CD14-positive monocyte (primary cell): ENCODE measurements at places on chromosomes 5 and 9. TPM values are rescaled to one million over a fixed set of nuclear protein-coding genes. Genes with fewer than 3 reads are reported as not detected.

SMIM33 gene
- not detected in 2 replicates for polyA plus RNA-seq

PLAC8L1 gene
- polyA plus RNA-seq: not detected in 2 replicates

DNA sequence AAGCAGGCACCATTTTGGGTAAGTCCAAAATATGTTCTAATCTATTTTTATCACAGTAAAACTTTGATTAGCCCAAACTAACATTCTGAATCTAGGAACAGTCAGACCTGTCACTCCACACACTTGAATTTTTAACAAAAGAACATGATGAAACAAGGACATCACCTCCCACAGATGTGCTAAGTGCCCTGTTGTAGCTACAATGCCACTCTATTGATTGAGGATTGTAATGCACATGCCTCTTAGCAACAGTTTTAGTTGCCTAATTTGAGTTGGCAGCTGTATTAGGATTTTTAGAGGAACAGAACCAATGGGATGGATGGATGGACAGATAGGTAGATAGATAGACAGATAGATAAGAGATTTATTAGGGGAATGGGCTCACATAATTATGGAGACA, 20.3 kb upstream of the RNF20 start:
- no peak overlapping the region for H3K4me3 ChIP-seq
- H3K27ac ChIP-seq: no peak overlapping the region
- no peaks in the 10 kb centered on the region for H3K4me1 ChIP-seq
- no peak for DNase-seq

S1PR3 gene
- 30.6 TPM for polyA plus RNA-seq

DNA sequence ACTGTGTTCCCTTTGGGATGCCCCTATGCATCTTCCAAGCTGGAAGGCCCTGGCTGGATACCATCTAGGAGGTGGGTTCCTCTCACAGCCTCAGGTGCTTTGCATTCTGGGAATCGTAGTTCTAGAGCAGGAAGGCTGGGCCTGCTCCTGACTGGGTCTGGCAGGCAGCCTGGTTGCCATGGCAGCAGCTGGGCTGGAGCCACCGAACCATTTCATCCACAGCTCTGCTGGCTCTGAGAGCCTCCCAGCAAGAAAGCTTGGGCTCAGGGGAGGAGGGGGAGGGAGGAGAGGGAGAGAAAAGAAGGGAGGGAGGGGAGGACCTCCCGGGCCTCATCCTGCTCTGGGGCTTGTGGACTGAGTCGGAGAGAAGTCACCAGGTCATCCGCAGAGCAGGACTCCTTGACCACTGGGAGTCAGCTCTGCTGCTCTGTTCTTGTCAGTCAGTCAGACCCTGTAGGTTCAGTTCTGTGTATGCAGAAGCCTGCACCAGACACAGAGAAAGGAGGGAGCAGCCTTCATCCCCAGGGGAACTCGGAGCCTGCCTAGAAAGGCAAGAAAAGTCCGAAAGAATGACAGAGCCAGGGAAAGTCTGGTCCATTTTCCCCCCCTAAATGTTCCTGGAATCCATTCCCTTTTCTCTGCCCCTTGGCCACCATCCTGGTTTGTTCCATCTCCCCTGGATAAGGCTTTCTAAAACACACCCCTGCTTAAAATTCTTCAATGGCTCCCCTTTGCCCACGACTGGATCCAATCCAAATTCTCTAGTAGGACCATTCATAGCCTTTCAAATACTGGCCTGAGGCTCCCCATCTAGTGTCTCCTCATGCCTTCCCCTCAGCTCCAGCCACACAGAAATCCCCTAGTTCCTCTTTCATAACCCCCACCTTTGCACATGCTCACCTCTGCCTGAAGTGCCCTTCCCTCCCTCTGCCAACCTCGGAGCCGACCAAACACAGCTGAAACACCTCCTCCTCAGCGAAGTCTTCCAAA, 65.4 kb upstream of the ARAP3 start:
- H3K4me1 ChIP-seq: no peaks in the 10 kb centered on the region
- no peaks in the 10 kb centered on the region for H3K36me3 ChIP-seq
- no peak overlapping the region for H3K27ac ChIP-seq
- H3K27me3 ChIP-seq: peaks cover 8% of the 10 kb centered on the region
- no peak overlapping the region for H3K4me3 ChIP-seq

CDC14B gene
- polyA plus RNA-seq: 0.44 TPM

CDC20B gene
- polyA plus RNA-seq: not detected

DNA sequence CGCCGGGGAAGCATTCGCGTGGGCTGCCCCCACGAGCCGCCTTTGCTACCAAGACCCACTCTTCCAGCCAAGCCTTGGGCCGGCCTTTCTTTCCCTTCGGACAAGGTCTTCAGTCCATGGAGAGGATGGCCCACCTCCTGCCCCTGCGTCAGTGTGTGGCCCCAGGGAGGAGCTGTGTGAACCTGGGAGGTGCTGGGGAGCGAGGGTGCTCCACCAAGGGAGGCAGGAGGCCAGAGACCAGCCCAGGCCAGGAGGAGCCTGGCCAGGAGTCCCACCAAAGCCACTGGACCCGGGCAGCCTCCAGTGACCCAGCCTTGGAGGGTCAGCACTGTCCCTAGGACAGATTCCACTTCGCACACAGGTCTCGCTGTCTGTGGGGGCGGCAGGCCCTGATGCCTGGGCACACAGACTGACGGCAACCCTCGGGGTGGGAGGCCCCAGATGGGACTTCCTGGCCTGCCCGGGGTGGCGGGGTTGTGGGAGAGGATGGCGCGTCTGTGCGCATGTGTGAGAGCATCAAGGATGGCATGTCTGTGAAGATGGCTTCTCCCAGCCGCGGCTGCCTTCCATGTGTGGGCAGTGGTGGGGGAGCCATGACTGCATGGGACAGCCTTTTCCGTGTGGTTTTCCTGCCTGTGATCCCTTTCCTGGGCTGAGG, 113.3 kb upstream of the LPCAT1 start:
- no peak overlapping the region for H3K4me3 ChIP-seq
- H3K4me1 ChIP-seq: peaks cover 5% of the 10 kb centered on the region
- H3K27me3 ChIP-seq: peaks cover 8% of the 10 kb centered on the region
- no peak overlapping the region for H3K27ac ChIP-seq
- no peaks in the 10 kb centered on the region for H3K36me3 ChIP-seq

SLC45A2 gene
- not detected for polyA plus RNA-seq

SETX gene
- polyA plus RNA-seq: 13.5 and 24.2 TPM in 2 replicates

DNA sequence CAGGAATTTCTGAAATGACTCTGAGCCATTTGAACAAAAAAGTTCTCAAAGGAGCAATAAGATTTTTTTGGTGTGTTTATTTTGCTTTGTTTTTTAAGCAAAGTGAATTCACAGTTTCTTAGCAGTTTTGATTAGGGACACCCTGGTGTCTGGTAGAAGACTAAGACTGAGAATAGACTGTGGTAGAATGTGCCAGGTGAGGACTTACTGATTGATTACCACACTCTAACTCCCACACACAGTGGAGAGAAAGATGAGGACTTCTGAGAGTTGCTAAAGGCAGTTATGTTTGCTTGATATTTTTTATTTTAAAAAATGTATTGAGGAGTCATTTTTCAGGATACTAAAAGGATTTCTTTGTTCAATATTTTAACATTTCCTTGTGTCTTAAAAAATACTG, 175.1 kb downstream of the CD180 start:
- no peak overlapping the region for H3K27ac ChIP-seq
- no peak for DNase-seq
- H3K27me3 ChIP-seq: no peaks in the 10 kb centered on the region
- no peak overlapping the region for H3K4me3 ChIP-seq

PPIC gene
- not detected for polyA plus RNA-seq

BHMT gene
- not detected in 2 replicates for polyA plus RNA-seq

DNA sequence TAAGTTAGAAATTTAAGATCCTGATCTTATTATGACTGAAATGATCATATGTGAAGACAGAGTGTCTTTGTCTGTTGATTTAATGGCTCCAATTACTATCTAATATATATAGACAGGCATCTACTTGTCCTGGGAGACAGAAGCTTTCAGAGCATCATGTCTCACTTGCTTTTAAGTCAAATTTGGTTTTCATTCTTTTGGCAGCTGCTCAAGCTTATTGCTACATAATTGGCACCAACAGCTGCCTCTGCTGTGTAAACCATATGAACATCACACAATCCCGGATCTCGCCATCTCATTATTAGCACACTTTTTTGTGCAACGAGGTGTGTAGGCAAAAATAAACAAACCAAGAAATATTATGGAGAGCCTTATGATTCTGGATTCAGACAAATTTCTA, 1717.9 kb downstream of the EFNA5 start:
- no peak for DNase-seq
- no peak overlapping the region for H3K27ac ChIP-seq
- H3K4me3 ChIP-seq: no peak overlapping the region
- H3K36me3 ChIP-seq: no peaks in the 10 kb centered on the region
- H3K4me1 ChIP-seq: no peaks in the 10 kb centered on the region
- no peaks in the 10 kb centered on the region for H3K27me3 ChIP-seq

TTLL11 gene
- polyA plus RNA-seq: 3.2 and 3.5 TPM in 2 replicates

AFAP1L1 gene
- polyA plus RNA-seq: not detected

- H3K4me1 ChIP-seq: no peaks in the 10 kb centered on the region
- H3K27me3 ChIP-seq: no peaks in the 10 kb centered on the region
- H3K36me3 ChIP-seq: no peaks in the 10 kb centered on the region
- no peak overlapping the region for H3K4me3 ChIP-seq
Measured at GRCh38 chr5:170818232-170818631, 34.7 kb downstream of the GABRP start.

DNA sequence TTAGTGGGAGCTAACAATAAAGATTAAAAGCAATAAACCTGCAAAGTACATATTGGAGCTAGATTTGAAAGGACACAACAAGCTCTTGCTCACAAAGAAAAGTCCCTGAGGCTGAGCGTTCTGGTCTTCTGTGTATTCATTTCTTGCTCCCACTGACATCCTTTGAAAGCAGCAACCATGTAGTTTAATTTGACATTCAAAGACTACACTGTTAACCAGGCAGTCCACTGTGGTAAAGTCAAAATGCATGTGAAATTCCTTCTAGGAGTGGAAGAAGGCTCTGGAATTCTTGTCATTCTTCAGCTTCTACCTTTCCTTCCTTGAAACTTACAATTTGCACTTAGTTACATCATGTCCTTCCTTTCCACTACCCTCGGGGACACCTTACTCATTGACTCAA, 480.7 kb downstream of the CSNK1G3 start:
- no peaks in the 10 kb centered on the region for H3K4me1 ChIP-seq
- H3K27me3 ChIP-seq: no peaks in the 10 kb centered on the region
- no peak overlapping the region for H3K27ac ChIP-seq
- DNase-seq: no peak
- H3K36me3 ChIP-seq: no peaks in the 10 kb centered on the region

SPINK1 gene
- not detected in 2 replicates for polyA plus RNA-seq

GRCh38 chr5:15604986-15605385, 105.0 kb downstream of the FBXL7 start:
- H3K36me3 ChIP-seq: no peaks in the 10 kb centered on the region
- no peaks in the 10 kb centered on the region for H3K4me1 ChIP-seq
- H3K27me3 ChIP-seq: no peaks in the 10 kb centered on the region
- H3K27ac ChIP-seq: no peak overlapping the region
- H3K4me3 ChIP-seq: no peak overlapping the region
- no peak for DNase-seq

DNA sequence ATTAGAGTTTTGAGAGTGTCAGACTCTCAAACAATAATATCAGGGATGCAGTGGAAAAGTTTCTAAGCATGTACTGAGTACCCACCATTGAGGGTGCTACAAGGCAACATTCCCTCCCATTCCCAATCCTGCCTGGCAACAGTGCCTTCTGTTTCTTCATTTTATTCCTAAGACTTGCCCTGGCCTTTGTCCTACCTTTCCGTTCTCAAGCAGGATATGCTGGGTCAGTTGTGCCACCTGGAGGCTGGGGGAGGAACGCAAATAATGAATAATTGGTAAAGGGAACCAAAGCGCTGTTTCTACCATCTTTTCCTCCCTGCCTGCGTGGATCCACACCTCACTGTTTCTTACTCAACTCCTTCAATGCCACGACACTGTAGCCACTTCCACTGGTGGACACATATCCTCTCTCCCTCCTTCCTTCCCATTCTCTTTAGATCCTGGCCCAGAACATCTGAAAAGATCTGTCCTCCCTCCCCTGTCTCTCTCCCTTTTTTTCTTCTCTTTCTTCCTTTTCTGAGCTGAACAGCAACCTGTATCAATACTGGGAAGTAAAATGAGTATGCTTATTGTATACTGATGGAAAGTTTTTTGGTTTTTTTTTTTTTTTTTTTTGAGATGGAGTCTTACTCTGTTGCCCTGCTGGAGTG, 149.5 kb downstream of the C9orf152 start:
- H3K36me3 ChIP-seq: no peaks in the 10 kb centered on the region
- H3K4me1 ChIP-seq: peaks cover 4% of the 10 kb centered on the region
- H3K27ac ChIP-seq: no peak overlapping the region
- no peaks in the 10 kb centered on the region for H3K27me3 ChIP-seq

DNA sequence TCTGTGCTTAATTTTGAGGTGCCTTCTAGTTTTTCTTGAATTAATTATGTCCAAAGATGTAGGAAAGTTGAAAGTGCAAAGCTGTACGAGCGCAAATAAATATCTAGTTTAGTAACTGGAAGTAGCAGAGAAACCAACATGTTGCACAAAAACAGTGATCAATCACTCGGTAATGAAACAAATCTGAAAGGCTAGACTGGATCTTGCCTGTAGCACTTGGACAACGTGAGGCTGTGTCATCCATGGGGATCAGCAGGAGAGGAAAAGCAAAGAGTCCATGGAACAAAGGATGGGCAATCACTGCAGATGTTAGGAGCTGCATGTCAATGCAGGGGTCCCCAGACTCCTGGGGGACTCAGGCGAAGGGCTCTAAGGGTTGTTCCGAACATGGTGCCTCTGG, 424.2 kb downstream of the IRX1 start:
- H3K4me3 ChIP-seq: no peak overlapping the region
- H3K27ac ChIP-seq: no peak overlapping the region
- DNase-seq: no peak
- no peaks in the 10 kb centered on the region for H3K36me3 ChIP-seq
- no peaks in the 10 kb centered on the region for H3K4me1 ChIP-seq

DNA sequence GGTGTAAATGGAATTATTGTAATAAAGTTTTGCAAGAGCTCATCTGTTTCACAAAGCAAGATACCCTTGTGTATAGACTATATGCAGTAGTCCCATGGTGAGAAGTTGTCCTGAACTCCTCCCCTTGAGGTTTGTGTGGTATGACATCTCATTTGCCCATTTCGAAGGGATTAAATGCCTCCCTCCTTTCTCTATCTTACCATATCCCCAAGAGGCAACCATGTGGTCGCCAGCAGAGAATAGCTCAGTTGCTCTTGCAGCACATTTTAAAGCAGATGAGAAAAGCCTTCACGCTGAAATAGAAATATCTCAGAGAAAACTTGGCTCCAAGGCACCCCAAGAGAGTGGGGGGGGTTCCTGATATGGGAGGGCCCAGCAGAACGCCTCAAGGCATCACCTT, 4.6 kb downstream of the SEMA6A start:
- H3K36me3 ChIP-seq: no peaks in the 10 kb centered on the region
- no peak for DNase-seq
- H3K27ac ChIP-seq: no peak overlapping the region
- H3K27me3 ChIP-seq: peaks cover 41% of the 10 kb centered on the region
- no peak overlapping the region for H3K4me3 ChIP-seq
- peaks cover 26% of the 10 kb centered on the region for H3K4me1 ChIP-seq

GRCh38 chr5:1772634-1773033, 27.0 kb downstream of the MRPL36 start:
- no peak for DNase-seq
- no peaks in the 10 kb centered on the region for H3K4me1 ChIP-seq
- no peak overlapping the region for H3K4me3 ChIP-seq
- H3K27ac ChIP-seq: no peak overlapping the region
- no peaks in the 10 kb centered on the region for H3K36me3 ChIP-seq
